ENCODE measurements at places on chromosomes 1 and 21. TPM values are rescaled to one million over a fixed set of nuclear protein-coding genes. Genes with fewer than 3 reads are reported as not detected.

- H3K4me3 ChIP-seq = peak overlapping the region; percentile 38
- peaks cover 3% of the 10 kb centered on the region for H3K36me3 ChIP-seq
- no peak for DNase-seq
- H3K27ac ChIP-seq = peak overlapping the region; percentile 93
Observed at GRCh38 chr1:151327903-151328674, 873 bp upstream of the PI4KB start.

GRCh38 chr21:37484535-37485474 is 118.2 kb downstream of the DYRK1A start:
- peaks cover 7% of the 10 kb centered on the region for H3K36me3 ChIP-seq
- no peak overlapping the region for H3K4me3 ChIP-seq
- no peaks in the 10 kb centered on the region for H3K4me1 ChIP-seq
- peak; percentile 14 for DNase-seq
- no peaks in the 10 kb centered on the region for H3K27me3 ChIP-seq
- no peak overlapping the region for H3K27ac ChIP-seq

DNA sequence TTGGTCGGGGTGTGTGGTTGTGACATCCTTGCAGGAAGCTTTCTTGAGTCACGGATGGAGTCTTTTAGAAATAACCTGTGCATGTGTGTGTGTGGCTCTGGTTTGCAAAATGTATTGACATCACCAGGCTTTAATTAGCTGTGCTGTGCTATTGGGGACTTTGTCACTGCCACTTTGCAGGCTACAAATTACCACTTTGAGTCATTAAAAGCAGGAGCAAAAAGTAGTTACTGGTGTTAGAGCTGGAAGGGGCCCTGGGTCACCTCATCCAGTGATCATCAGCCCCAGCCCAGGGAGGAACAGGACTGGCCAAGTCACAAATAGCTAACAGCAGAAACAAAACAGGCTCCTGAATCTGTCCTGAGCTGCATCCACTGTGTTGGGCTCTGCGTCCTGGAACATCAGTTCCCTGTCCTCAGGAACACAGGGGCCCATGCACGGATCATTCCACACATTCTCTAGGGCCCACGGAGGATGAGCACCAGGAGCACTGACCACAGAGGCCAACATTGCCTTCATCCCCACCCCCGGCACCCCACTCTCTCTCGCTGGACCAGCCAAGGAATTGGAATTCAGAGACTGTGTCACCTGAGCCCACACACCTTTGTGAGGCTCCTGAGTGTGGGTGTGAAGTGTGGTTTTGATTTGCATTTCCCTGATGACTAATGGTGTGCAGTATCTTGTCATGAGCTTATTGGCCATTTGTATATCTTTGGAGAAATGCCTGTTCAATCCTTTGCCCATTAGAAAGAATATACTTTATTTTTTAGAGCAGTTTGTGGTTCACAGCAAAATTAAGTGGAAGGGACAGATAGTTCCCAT is 280.1 kb upstream of the C1orf174 start:
- H3K27me3 ChIP-seq = no peaks in the 10 kb centered on the region
- no peaks in the 10 kb centered on the region for H3K4me1 ChIP-seq
- H3K27ac ChIP-seq = no peak overlapping the region

- H3K27me3 ChIP-seq = no peaks in the 10 kb centered on the region
- H3K4me1 ChIP-seq = no peaks in the 10 kb centered on the region
- no peak for DNase-seq
- no peaks in the 10 kb centered on the region for H3K36me3 ChIP-seq
- H3K4me3 ChIP-seq = no peak overlapping the region
Observed at GRCh38 chr1:94875794-94876193, 51.1 kb downstream of the CNN3 start.

The PLA2G2F gene
- not detected for total RNA-seq

Measured in fibroblast of lung (primary cell).